A172 (cell line): ENCODE measurements at places on chromosomes 11 and 22.

- no peak for DNase-seq
Observed at GRCh38 chr11:44571871-44572270, 6.4 kb downstream of the CD82 start.

DNA sequence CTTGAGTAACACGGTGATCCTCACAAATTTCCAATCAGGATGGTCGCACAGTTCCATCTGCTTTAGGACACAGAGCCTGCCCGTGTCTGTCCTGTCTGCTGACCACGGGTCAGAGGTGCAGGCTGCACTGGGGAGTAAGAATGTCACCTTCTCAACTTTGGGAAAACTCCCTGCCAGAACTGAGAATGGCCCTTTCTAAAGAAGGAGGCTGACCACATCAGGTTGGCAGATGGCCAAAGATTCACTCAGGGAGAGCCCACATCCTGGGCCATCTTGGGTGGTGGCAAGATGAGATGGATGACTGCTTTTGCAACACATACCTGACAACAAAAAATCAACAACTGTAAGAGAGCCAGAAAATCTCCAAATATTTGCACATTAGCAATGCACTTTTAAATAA, 101.9 kb downstream of the IGLL1 start:
- peak; percentile 48 for DNase-seq

DNA sequence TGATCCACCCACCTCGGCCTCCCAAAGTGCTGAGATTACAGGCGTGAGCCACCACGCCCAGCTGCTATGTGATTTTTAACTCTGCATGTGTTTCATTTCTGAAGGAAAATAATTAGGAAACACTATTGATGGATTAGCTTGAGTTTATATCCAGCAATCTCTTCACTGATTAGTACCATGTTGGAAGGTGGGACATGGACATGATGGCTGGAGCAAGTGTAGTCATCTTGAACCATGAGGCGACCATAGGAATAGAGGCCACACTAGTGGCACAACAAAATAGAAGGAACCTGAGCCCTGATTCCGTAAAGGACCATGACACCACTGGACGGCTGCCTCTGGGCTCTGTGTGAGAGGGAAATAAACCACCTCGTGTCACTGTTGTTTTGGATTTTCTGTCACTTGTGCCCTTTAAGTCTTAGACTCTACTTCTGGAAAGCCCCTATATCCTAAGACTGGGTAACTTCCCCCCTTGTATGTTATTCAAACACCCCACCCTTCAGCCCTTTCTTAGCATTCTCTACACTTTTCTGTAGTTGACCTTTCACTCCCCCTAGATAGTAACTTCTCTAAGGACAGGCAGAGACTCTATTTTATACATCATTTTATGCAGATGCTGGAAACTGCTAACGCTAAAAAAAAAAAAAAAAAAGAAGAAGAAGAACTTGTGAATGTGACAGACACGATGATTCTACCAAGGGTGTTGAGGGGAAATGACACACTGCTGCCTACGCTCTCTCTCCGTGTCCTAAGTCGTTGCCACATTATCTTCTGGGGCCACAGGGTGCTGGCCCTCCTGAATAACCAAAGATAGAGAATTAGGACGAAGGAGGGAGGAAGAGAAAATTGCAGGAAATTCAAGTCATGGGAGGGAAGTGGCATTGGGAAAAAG, 2.7 kb upstream of the VPS37C start:
- no peak for DNase-seq

- DNase-seq: peak; percentile 19
Observed at GRCh38 chr11:131748151-131749050, 378.0 kb downstream of the NTM start.

GRCh38 chr11:10761085-10761698, 10.1 kb downstream of the CTR9 start:
- DNase-seq: no peak

DNA sequence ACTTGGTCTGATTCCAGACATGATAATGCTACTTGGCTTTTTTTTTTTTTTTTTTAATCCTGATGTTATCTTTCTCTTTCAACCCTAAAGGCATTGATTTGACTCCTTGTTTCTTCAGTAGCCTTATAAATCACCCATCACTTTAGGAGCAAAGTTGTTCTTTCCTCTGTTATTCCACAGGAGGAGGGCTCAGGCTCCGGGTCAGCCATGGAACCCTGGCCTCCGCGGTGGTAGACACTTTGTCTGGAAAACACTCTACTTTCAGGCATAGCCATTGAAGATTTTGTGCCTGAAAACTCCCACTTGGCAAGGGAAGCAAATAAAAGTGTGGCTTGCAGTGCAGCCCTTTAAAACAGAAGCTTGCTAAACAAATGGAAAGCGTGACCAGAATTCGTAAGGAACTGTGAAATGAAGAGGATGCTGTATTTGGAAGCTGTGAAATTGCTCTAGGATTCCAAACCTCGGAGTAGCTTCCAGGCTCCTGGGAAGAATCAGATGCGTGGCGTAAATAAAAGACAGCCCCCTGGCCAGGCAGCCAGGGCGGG, 44.9 kb downstream of the ARHGAP8 start:
- DNase-seq: no peak

DNA sequence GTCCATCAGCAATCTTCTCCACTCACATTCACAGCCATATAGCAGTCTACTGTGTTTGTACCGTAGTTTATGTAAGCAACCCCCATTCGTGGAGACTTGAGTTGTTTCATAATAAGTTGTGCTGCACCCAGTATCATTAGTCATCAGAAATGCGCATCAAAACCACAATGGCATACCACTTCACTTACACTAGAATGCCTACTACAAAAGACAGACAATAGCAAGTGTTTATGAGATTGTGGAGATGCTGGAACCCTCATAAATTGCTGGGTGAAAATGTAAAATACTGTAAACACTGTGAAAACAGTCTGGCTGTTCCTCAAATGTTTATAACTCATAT, 133.3 kb downstream of the ATXN10 start:
- DNase-seq: peak; percentile 90

DNA sequence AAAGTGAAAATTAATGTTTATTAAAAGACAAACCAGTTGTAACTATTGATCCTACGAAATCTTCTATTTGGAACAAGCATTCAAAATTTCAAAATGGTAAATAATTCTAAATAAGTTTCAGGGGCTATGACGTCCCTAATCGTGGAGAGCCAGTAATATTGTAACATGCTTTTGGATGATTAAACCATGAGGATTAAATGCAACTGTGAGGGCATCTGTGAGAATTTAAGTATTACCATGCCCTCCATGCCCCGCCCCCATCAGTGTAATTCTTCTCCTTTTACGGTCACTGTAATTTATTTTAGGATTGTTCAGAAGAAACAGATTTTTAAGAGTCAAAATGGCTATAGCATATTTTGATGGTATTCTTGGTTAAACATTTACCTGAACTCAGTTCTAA, 133.2 kb downstream of the APOL5 start:
- DNase-seq: no peak

GRCh38 chr11:46386674-46387073, 4.9 kb downstream of the CHRM4 start:
- peak; percentile 79 for DNase-seq

- DNase-seq: peak; percentile 54
Observed at GRCh38 chr11:64767344-64768299, 7.8 kb upstream of the PYGM start.

GRCh38 chr11:5550440-5551095, 2.2 kb upstream of the OR52H1 start:
- peak; percentile 73 for DNase-seq

DNA sequence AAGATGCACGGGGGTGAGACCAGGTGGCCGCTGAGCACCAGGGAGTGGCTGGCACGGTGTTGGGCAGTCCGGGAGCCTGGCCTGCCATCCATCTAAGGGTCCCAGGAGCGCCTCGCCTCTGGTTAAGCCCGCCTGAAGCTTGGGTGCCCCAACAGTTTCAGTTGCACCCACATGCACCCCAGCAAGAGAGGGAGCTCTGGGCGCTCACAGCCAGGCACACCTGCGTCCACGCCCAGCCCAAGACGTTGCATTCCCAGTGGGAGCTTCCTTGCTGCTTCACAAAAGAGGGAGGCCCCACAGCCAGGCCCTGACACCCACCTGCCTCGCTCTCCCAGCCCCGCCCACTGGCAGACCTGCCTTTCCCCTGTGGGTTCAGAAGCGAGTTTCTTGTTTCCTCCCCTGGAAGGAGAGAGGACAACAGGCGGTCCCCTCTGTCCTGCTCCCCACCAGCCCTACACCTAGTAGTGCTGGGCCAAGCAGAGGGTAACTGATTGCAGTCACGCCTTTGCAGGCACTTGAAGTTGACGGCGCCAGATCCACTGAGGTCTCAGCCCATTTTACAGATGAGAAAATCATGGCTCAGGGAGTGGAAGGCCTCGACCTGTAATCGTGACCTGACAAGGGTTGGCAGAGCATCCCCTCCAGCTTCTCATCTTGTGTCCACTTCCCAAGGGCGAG, 35.4 kb downstream of the OSBPL5 start:
- DNase-seq: no peak

GRCh38 chr11:7486098-7486780, 933 bp downstream of the OLFML1 start:
- DNase-seq: no peak

DNA sequence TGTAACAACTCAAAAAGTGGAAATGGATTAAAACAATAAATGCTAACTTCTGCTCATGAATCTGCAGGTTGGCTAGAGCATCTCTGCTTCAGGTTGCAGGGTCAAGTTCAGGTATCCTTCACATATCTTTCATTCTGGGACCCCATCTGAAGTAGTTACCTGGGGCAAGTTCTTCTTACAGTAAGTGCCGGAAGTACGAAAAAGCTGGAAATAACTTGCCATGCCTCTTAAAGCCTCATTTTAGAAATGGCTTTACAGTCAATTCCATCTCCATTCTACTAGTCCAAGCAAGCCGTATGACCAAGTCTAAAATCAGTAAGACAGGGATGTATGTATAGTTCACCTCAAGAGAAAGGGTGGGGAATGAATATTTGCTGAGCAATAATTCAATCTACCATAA, 93.7 kb downstream of the FCHSD2 start:
- DNase-seq: no peak

DNA sequence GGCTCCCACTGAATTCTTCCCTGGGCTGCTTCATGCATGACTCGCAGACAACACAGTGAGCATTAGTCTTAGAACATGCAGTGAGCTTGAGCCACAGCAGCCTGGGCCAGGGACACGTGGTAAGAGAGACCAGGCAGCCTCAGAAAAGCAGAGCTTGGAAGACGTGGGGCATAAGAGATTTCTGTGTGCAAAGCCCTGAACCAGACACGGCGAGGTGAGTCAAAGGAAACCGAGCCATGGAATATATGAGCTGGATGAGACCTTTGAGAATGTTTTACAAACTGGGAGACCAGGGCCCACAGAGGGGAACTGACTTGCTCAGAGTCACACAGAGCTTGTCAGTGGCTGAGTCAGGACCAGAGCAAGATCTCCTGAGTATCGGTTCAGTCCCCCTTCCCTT, 8.5 kb upstream of the FXYD6 start:
- no peak for DNase-seq

GRCh38 chr11:27238811-27239210, 124.2 kb downstream of the CCDC34 start:
- DNase-seq: no peak

- peak; percentile 57 for DNase-seq
Observed at GRCh38 chr11:95108671-95109551, 19.3 kb downstream of the ENDOD1 start.

GRCh38 chr11:2789791-2790567, 90.2 kb upstream of the KCNQ1OT1 start:
- DNase-seq: no peak

DNA sequence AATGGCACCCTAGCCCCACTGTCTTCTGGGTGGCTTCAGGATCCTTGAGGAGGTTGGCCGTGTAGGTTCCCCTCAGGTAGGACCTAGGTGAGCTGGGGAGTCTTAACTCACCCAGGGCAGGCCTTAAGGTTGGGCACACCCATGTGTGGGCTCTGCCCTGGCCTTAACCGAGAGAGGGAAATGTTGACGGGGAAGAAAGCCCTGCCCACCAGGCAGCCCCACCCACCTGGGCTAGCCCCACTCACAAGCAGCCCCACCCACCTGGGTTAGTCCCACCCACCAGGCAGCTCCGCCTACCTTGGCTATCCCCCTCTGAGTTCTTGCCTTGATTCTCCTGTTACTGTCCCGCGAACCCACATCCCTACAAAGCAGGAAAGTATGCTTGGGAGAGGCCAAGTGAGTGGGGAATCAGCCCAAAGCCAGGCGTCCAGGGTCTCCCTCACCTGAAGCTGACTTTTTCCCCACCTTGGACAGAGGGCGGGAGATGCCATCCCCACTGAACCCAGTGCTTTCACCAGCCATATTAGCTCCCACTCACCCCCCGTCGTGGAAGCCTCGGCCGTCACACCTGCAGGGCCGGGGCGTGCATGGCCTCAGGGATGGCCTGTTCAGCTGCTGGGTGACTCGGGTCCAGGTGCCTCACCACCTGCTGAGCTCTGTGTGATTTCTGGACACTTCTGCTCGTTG, at the start of gene MYEOV:
TSS of gene MYEOV (plus strand) at position 337 of the 687 bp plus-strand sequence. CDS start 1,200 bp downstream, outside the sequence.
- peak; percentile 61 for DNase-seq

DNA sequence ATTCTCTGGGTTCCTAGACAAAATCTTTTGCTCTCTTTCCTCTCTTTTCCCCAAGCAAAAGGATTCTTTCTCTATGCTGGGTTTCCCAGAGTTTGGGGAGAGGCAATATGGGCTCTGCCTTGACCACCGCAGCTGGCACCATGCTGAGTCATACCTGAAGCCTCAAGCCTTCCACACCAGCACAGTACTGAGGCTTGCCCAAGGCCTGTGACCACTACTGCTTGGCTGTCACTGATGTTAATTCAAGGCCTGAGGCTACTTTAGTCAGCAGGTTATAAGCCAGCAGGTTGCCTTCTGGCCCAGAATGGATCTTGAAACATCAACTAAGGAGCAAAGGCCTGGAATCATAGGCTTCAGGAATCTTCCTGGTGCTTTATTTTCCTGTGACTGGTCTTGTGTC, 185.3 kb downstream of the DYNC2H1 start:
- no peak for DNase-seq

GRCh38 chr22:26437694-26438392, 8.8 kb downstream of the ASPHD2 start:
- no peak for DNase-seq

DNA sequence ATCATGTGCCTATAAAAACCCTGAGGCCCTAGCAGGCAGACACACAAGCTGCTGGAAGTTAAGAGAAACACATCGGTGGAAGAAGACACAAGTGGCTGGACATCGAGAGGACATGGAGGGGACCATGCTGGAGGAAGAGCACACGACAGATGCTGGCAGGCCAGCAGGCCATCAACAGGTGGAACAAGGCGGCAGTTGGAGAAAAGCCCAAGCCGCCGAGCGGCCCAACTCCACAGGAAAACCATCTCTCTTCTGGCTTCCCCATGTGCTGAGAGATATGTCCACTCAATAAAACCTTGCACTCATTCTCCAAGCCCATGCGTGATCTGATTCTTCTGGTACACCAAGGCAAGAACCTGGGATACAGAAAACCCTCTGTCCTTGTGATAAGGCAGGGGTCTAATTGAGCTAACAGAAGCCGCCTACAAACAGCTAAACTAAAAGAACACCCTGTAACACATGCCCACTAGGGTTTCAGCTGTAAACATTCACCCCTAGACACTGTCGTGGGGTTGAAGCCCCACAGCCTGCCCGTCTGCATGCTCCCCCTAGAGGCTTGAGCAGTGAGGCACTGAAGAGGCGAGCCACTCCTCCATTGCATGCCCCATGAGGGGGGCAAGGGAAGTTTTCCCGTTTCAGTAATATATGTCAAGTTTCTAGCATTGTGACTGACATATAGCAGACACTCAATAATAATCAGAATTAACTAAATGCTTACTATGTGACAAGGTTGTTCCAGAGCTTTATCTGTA, 39.0 kb upstream of the MMP20 start:
- no peak for DNase-seq

- peak; percentile 20 for DNase-seq
Observed at GRCh38 chr11:93591247-93591898, 48.2 kb upstream of the SMCO4 start.

- DNase-seq: peak; percentile 94
Observed at GRCh38 chr11:80593648-80594374, 1153.0 kb upstream of the TENM4 start.
